ENCODE measurements at places on chromosomes 3 and 15.

- DNase-seq, result no peak
Observed at GRCh38 chr3:128390867-128391266, 75.8 kb downstream of the DNAJB8 start.

DNA sequence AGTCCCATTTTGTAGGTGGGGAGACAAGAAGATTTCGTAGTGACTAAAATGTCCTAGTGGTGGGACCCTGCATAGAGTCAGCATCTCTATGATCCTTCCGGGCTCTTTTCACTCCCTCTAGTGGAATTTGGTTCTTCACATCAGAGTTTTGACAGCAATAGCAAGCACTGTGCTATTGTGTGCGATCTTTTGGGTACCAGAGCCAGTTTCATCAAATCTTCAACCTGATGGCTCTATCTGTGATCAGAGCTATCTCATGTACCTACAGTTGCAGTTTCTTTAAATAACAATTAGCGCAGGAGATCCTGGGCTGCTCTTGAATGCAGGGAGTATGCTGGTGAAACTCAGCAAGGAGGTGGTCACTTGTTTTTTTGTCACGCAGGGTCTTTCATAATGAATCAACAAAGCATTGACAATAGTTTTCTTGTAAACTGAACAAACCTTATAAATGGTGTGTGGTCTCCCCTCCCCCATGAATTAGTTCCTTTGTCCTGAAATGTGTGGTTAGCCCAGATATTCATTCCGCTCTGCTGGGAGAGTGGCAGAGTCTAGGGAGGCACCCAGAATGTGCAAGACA is 257.2 kb upstream of the SOX2 start:
- DNase-seq, result no peak

DNA sequence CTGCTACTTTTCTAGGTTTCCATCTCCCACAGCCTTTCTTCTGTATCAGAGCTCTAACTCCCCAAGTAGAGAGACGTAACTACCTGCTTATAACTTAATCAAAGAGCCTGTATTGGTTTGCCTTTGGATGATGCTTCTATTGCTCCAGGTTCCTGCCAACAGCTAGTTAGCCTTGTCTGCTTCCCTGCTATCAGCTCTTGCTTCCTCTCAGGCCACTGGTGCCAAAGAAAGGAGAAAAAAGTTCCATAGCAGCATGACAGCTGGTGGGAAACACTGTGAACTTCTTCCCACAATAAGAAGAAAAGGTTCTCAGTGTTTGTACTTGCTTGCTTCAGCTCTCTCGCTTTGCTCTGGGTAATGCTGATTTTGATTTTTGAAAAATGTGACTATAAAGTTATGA is 206.6 kb downstream of the GBE1 start:
- no peak for DNase-seq

GRCh38 chr15:98815207-98815606 is 166.9 kb downstream of the IGF1R start:
- DNase-seq, result no peak

DNA sequence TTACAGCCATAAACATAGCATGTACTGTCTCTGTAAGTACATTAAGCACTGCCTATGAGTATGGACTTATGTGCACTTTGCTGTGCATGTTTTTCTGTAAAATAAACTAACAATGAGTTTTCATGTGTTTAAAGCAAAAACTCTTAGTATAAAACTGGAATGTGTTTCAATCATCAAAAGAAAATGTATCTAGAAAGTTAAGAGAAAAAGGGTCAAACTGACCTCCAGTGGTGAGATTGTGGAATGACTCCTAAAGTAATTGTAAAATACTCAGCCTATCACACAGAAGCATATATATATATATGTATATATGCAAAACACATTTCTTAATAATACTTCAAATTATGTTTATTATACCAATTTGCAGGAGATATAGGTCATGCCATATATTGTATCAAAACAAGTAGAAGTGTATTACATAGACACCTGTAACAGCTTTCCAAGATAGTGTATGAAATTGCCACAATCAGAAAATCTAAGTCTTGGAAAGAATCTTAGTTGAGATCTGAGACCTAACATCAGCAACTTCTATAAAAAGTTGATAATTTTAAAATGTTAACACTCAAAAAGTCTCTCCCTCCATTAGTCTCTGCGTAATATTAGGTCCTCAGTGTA is 199.6 kb downstream of the FMN1 start:
- peak; percentile 2 for DNase-seq

DNA sequence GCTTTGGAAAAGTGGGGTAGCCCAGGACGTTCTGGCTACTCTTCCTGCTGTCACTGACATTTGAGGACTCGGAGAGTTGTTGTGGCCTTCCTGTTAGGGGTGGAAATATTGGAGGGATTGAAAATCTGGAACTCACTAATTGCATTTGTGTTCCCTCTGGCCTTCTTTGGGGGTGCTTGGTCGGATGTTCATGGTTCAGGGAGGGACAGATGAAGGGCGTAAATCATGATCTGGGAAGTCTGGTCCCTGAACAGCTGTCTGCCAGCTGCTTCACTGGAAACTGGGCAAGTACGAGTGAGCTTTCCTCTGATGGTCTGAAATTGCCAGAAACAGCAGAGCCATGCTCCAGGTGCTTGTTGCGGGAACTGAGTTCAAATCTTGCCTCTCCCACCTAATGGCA is 327.8 kb upstream of the C2CD4B start:
- DNase-seq, result no peak

DNA sequence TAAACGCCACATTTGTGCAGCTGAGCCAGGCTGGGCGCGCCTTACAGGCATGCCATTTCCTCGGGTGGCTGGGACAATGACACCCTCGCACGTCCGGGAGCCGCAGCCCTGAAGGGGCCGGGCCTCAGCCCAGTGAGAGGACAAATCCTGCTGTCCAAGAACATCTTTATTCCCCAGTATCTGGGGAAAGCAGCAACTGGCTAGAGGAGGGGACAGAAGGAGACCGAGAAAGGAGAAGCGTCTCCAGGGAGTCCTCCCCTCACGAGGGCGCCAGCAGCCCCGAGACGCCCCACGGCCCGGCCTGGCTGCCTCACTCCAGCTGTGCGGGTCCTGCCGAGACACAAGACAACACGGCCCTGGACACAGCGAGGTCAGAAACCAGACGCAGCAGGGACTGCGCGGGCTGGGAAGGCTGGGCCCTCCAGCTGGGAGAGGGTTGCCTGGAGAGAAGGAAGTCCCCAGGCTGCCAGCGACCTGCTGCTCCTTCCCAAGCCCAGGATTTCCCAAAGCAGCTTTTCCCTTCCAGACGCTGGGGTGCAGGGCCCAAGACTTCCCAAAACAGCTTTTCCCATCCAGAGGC is 130.2 kb downstream of the CHSY1 start:
- DNase-seq, result no peak

- DNase-seq, result no peak
Observed at GRCh38 chr3:58404396-58404795, 29.2 kb downstream of the PDHB start.

DNA sequence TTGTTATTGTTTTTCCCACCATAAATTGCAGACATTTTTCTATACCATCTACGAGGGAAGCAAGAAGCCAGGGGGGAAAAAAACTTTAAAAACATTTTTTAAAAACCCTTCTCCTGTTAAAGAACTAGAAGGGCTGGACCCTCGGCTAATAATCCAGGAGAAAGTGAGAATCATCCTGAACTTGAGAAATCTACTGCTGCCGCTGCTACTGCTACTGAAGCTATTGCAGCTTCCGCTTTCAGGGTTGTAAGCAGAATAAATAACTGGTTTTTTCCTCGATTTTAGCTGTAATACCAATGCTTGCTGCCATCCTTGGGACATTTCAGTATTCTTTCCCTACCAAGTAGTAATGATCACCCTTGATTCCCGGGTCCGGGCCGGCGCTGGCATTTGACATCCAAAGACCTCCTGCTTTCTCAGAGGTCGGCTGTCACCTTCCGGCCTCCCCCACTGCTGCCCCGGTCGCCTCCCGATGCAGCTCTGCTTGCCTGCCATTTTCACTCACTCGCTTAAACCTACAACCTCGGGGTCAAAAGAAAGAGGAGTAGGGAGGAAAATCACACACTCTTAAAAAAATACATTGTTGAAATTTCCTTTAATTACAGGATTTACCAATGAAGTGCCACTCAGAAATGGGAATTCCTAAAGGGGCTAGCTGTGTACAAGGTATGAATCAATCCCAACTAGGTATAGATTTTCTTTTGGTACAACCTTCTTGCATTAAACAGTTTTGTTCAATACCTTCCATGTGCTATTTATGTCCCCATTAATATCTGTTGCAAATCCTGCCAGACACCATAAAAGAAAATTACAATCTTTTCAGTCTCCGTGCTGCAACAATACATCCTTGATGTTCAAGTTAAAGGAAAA is 674 bp upstream of the MECOM start:
- DNase-seq, result no peak

- peak; percentile 75 for DNase-seq
Observed at GRCh38 chr3:184338511-184338945, 1.1 kb downstream of the FAM131A start.

DNA sequence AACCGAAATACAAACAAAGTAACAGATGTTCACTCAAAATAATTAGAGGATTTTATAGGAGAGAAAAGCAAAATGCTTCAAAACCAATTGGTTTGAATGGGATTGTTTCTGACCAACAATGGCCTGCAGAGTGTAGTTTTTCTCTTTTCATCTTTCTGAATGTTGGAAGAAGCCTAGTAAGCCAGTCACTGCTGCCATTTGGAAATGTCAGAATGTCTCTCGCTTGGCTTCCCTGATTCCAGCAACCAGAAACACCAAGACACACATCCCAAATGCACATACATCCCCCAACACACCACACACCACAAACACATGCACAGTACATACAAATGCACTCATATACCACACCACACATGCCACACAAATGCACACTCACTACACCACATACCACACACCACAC is 403.4 kb downstream of the OCA2 start:
- DNase-seq, result no peak

- no peak for DNase-seq
Observed at GRCh38 chr3:42398080-42398479, 12.3 kb downstream of the LYZL4 start.

GRCh38 chr3:31219131-31219843 is 313.4 kb upstream of the STT3B start:
- DNase-seq, result no peak

- no peak for DNase-seq
Observed at GRCh38 chr3:71262364-71263265, 320.9 kb downstream of the FOXP1 start.

GRCh38 chr15:57662091-57662744 is 44.3 kb upstream of the POLR2M start:
- DNase-seq, result no peak

DNA sequence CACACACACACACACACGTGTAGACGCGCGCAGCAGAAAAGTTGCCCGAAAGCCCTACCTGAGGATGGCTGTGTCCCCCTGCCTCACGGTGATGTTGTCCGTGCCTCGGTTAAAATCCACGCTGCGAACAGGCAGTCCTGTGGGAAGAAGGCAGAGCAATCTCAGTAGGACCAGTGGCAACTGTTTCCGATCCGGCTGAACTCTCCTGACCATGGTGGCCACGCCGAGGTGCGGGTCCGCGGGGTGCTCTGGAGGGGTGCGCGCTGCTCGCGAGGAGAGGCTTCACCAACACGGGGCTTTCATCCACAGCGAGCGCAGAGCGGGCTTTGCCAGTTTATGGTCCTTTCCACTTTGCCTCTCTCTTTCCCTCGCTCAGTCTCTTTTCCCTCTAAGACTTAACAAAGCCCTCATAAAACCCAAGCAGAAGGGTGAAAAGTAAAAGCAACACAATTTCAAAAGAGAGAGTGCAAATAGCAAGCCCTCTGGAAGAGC is 422 bp downstream of the LSAMP start:
- no peak for DNase-seq

DNA sequence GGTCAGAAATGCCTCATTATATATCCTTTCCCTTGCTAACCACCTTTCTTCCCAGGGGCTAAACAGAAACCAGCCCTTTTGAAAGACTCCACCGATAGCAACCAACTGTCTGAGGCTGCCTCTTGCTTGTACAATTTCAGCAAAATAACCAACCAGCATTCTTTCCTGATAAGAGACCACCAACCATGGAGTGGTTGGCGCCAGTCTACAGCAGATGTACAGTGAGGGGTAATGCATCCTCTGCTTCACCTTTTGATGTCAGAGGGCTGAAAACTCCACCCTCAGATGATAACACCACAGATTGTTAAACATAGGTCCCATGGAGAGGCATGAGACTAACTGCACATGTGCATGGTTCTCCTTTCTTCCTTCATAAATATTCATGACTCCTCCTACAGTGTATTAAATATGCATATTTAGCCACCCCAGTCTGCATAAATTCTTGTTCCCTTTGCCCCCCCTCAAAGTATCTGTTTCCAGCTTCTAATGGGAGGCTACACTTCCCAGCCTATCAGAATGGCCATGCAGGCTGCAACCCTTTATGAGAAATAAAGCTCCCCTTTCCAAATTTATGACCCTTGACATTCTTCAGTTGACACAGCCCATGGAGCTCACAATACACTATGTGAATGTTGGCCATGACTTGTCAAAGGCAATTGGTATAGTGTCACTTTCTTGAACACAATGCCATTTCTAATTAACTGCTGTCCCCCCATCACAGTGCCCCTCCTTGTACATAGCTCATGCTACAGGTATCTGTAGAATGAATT is 48.3 kb downstream of the GABRB3 start:
- no peak for DNase-seq

- no peak for DNase-seq
Observed at GRCh38 chr3:5194341-5194740, 6.8 kb downstream of the EDEM1 start.

DNA sequence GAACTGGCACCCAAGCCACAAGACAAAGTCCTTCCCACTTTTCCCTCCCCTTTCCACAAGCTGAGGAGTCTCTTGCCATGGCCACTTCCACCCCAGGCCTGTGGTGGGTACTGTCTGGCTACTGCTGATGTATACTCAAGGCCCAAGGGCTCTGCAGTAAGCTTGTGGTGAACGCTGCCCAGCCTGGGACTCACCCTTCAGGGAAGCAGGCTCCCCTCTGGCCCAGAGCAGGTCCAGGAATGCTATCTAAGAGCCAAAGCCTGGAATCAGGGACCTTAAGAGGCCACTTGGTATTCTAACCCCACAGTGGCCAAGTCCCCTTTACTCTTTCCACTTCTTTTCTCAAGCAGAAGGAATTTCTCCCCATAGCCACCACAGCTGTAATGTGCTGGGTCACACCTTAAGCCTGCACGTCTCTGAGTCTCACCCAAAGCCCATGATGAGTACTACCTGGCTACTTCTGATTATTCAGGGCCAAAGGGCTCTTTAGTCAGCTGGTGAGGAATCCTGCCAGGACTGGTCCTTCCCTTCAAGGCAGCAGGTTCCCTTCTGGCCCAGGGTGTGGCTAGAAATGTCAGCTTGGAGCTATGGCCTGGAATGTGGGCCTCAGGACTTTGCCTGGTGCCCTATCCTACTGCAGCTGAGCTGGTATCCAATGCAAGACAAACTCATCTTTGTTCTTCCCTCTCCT is 4.0 kb downstream of the PATL2 start:
- DNase-seq, result no peak

- DNase-seq, result no peak
Observed at GRCh38 chr15:74202452-74203401, at the start of gene STRA6. TSS of gene STRA6 (minus strand) at chr15:74202787. CDS start at chr15:74202267, 520 bp downstream.

DNA sequence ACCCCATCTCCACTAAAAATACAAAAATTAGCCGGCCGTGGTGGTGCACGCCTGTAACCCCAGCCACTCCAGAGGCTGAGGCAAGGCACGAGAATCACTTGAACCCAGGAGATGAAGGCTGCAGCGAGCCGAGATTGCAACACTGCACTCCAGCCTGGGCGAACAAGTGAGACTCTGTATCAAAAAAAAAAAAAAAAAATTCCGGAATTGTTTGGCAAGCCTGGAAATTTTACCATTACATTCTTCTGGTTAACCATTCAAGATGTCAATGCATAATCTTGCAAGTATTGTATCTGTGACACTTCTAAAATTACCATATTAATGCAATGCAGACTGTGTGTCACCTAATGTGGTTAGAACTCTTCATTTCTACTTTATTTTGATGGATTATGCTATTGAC is 67.0 kb downstream of the CSNK1G1 start:
- DNase-seq, result no peak

GRCh38 chr3:183924543-183924942 is 39.9 kb upstream of the PARL start:
- DNase-seq, result no peak
